ENCODE measurements at places on chromosomes 2 and 18.

GRCh38 chr2:218229851-218230250 lies 12.9 kb downstream of the ARPC2 start:
- no peak for DNase-seq

- DNase-seq: no peak
Measured at GRCh38 chr2:121791290-121791689, 35.8 kb downstream of the TSN start.

- DNase-seq: no peak
Measured at GRCh38 chr18:495017-495416, 5.5 kb downstream of the COLEC12 start.

- DNase-seq: no peak
Measured at GRCh38 chr2:161576421-161576820, 47.8 kb upstream of the SLC4A10 start.

- DNase-seq: no peak
Measured at GRCh38 chr2:189393440-189394111, 47.7 kb upstream of the WDR75 start.

GRCh38 chr2:194087089-194087958 lies 1569.7 kb upstream of the SLC39A10 start:
- DNase-seq: no peak

DNA sequence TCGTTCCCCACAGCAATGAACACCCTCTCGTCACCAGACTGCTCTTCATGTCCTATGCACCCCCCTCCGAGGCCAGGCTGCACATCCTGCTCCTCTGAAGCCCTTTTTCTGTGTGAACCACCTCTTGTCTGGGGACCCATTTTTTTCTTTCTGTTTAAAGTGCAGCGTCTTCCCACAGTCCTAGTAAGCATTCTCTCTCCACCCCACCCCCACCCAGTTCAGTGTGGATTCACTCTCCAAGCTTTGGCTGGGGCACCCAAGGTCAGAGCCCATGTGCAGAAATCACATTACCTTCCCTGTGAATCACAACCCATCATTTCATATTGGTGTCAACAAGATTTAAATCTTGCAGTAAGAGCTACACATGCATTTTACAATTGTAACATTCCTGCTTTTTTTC lies 26.4 kb upstream of the PKDCC start:
- no peak for DNase-seq

GRCh38 chr2:146415291-146415690 lies 1429.5 kb upstream of the ACVR2A start:
- no peak for DNase-seq

DNA sequence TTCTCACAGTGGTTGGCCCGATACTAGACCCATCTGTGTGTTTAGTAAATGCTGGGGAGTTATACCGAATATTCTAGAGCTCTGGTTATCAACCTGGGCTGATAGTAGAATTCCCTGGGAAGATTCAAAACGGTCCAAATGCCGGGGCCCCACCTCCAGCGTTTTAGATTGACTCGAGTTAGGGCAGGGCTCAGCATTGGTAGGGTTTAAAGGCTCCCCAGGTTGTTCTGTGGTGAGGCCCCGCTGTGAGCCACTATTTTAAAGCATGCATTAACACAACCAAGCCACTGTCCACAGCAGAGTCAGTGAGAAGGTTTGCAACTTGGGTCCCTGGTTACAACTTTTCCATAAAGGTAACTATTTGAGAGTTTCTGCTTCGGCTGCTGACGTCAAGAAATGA lies 73.6 kb downstream of the DYSF start:
- DNase-seq: no peak

DNA sequence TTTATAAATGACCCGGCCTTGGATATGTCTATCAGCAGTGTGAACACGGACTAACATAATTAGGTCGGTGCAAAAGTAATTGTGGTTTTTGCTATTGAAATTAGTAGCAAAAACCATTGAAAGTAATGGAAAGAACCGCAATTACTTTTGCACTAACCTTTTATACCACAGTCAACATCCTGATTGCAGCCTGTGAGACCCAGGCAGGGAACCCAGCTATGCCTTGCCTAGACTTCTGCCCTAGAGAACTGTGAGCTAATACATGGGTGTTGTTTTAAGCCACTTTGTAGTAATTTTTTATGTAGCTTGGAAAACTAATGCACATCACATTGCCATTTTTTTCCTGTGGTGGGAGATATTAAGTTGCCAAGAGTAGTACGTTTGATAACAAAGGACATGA lies 120.7 kb downstream of the SCG2 start:
- DNase-seq: no peak

- DNase-seq: no peak
Measured at GRCh38 chr2:231929961-231930592, 3.9 kb upstream of the NPPC start.

DNA sequence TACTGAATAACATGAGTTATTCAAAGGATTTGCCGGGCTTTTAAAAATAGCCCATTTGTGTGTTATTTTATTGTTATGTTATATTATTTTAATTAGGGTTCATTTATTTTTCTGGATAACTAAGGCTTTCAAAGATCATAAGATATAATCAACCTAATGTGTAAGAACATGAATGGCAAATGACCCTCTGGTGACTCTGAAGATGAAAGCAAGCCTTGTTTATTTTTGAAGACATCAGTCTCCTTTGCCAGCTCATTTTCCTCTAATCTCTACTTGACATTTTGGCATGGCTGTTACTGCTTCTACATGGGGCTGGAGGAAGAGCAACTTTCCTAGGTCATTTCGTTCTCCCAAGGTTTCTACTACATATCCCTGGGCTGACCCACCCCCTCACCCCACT lies 10.6 kb downstream of the FAP start:
- DNase-seq: no peak

- DNase-seq: no peak
Measured at GRCh38 chr2:169452080-169452479, 27.2 kb upstream of the BBS5 start.

GRCh38 chr2:126792186-126792585 lies 106.5 kb upstream of the TEX51 start:
- DNase-seq: no peak

GRCh38 chr2:240793313-240794177 lies 26.5 kb downstream of the KIF1A start:
- no peak for DNase-seq

GRCh38 chr2:120231564-120231973 lies 8.4 kb upstream of the TMEM185B start:
- no peak for DNase-seq

- no peak for DNase-seq
Measured at GRCh38 chr18:58076052-58076451, 32.0 kb downstream of the NEDD4L start.

GRCh38 chr2:24304631-24305030 lies 55.7 kb downstream of the ITSN2 start:
- DNase-seq: no peak

DNA sequence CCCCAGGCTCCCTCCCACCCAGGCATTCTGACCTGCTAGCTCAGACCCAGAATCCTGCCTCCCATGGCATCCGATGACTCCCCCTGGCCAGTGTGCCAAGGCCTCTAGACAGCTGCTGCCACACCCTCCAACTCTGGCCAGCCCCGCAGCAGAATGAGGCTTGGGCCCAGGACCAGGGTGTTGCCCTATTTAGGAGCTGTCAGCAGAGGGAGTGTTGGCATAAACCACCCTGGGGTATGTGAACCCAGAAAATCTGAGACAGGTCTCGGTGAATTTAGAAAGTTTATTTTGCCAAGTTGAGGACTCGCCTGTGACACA lies 134.3 kb downstream of the KLHL29 start:
- no peak for DNase-seq

DNA sequence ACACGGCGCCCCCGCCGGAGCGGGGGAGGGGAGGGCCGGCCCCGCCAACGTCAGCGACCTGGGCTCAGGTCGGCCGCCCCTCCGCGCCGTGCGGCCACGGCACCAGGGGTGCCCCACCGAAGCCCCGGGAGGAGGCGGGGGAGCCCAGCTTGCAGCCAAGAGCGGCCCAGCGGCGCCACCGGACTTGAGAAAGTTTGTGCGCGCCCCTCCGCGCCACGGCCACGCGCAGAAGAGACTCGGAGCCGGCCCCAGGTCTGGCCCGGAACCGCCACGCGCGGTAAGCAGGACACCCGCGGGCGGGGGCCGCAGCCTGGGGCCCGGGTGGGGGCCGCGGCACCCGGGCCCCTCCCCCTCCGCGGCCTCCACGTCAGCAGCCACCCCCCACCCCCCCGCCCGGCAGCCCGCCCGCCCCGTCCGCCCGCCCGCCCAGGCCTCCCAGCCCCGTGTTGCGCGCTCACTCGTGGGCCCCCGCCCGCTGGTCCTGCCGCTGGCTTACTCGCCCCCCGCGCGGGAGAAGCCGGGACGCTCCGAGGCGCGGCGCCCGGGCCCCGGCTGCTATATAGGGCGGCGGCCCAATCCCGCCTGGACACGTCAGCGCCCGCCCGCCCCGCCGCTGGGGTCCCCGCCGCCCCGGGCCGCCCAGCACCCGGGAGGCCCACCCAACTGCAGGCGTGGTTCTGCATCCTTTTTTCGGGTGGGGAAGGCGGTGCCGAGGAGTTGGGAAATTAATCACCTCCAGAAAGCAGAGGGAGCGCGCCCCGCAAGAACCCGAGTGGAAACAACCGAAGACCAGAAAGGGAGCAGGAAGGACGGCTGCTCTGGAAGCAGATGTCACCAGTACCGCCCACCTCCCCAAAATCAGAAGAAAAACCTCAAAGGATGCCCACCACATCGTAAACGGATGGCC lies 42.9 kb downstream of the HDLBP start:
- DNase-seq: peak; percentile 21

GRCh38 chr18:65737471-65737955 lies 13.3 kb upstream of the CDH7 start:
- DNase-seq: no peak

GRCh38 chr2:226077841-226078240 lies 678.3 kb downstream of the NYAP2 start:
- no peak for DNase-seq

- DNase-seq: no peak
Measured at GRCh38 chr18:60279391-60279790, 93.2 kb downstream of the MC4R start.

- no peak for DNase-seq
Measured at GRCh38 chr2:226352941-226353560, 446.6 kb downstream of the IRS1 start.

DNA sequence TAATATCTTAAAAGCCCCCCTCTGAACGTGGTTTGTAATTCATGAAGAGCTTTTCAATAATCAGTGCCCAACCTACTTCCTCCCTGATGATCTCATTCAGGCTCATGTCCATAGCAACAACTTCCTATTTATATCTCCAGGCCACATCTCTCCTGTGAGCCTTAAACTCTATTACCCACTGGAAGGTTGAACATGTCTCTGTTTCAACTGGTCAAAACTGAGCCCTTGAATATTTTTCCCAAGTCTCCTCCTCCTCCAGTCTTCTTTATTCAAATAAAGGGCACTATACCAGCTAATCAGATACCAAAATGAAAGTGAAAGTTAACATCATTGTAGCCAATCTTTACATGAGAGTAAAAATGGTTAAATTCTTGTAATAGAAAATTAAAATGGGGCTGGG lies 63.7 kb upstream of the ITGA4 start:
- DNase-seq: no peak

DNA sequence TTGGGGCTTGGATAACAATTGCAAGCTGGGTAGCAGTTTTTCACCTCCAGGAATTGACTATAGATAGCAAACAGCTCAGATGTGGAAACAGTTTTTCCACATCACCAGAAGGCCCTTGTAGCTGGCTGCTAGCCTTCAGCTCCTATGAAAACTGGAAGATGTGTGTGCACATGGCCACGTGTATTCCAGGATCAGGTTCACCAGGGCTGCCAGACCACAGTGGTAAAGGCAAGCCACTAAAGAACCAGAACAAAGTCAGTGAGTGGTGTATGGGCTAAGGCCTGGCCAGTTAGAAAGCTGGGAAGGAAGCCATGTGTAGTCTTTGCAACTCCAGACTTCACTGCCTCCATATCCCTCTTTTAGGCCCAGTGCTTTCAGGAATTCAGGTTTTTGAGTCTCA lies 12.9 kb downstream of the LRRTM1 start:
- DNase-seq: no peak

GRCh38 chr2:88038263-88039105 lies 17.1 kb downstream of the KRCC1 start:
- DNase-seq: no peak

GRCh38 chr18:3648200-3648599 lies 198.2 kb downstream of the TGIF1 start:
- DNase-seq: no peak

DNA sequence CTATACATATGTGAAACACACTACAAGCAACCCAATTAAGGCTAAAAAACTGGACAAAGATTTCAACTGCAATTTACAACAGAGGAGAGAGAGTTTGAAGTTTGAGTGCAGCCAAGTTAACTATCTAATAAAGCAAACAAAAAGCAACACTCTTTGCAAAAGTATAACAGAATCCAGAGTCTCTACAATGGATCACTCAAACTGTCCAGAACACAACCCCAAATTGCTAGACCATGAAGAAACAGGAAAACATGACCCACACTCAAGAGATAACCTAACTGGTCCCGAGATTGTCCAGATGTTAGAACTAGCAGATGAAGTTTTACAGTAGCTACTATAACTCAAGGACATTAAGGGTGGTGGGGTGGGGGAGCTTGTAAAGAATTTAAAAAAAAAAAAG lies 14.8 kb downstream of the ABHD3 start:
- DNase-seq: no peak

DNA sequence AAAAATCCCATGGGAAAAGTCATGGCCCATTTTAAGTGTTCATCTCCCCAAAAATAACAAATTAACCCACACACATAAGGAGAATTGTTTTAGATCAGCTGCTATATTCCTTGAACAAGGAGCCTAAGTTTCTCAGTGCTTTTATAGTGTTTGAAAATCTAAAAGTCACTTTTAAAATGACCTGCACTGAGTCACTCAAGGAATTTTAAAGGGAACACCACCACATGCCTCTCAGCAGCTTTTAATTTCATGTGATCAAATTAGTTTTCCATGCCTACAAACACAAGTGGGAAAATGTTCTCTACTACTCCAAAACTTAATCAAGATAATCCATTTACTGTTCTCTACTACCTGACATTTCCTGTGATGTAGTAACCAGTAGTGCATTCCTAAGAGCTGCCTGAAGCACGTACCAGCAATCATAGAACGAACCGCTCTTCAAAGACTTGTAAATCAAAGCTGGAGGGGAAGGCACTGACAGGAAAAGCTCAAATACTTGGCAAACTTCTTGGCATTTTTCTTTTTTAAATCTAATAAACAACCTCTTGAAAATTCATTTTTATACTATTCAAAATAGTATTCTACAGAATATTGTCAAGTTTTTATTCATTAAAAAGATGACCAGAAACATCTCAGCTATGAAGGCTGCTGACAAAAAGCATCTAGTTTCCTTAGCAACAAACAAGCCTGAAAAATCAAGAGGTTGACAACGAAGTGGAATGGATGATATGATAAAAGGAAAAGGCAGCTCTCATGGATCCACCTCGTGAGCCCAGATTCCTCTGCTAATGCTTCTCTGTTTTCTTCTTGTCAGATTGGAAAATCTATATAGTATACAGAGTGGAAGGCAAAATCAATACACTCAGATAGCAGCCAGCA lies 37.2 kb downstream of the LRPPRC start:
- no peak for DNase-seq

DNA sequence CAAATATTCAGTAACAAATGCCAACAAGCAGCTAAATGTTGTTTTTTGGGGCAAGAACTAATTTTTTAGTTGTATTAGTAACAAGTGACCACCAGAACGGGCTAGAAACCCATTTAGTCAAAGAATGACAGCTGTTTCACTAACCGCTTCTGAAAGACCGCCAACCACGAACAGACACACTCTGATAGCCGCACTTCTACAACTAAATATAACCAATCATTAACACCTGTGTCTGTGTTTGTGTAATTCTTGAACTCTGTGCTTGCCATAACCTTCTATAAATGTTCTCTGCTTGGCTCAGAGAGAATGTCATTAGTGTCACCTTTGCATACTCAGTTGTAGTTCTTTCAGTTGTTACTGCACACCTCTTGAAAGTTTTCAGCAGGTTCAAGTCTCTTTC lies 526.3 kb upstream of the LRRTM1 start:
- no peak for DNase-seq
